ENCODE measurements at places on chromosomes 1 and 21.

- no peak for DNase-seq
Measured at GRCh38 chr1:111302374-111302773, 11.7 kb downstream of the CHIA start.

DNA sequence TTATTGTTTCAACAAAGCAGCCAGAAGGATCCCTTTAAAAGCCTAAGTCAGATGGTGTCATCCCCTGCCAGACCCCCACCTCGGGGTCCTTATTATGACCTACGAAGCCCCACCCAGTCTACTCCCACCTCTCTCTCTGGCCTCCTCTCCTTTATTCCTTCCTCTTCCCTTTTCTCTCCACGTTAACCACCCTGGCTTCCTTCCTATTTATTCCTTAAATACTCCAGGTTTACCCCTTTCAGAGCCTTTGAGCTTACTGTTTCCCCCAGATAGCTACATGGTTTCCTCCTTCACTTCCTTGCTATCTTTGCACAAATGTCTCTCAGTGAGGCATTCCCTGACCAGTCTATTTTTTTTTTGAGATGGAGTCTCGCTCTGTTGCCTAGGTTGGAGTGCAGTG, 12.0 kb upstream of the SLC9A1 start:
- no peak for DNase-seq

DNA sequence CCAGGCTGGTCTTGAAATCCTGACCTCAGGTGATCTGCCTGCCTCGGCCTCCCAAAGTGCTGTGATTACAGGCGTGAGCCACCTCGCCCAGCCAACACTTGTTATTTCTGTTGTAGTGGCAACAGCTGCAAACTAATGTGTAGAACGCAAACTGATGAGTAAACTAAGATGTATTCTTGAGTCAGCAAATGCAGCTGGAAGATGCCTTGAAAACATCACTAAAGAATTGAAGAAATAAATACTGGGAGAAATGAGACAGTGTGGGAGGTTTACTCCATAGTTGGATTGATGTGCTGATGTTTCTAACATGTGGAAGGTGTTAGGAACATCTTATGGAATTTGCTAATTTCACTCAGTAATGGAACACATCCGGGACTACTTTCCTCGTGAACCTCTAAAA, 61.3 kb upstream of the KCNE2 start:
- DNase-seq: no peak

GRCh38 chr1:160400646-160401486, 502 bp downstream of the VANGL2 start:
- DNase-seq: no peak

DNA sequence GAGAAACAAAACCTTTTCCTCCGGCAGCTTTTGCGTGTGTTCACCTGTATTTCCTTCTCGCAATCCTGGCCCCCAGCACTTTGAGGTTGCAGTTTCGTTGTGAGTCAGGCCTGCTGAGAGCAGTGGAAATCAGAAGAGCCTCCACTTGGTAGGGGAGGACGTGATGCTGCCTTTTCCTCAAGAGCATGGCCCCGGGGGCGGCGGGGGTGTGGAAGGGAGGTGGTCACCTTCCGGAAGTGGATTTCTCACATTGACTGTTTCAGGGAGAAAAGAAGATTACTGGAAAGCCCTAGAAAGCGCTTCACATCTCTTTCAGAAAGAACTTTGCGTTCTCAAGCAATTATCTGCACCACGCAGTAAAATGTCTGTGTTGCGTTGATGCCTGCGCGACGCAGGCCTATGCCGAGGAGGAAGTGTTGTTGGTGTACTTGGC, 12.2 kb upstream of the IL10 start:
- no peak for DNase-seq

DNA sequence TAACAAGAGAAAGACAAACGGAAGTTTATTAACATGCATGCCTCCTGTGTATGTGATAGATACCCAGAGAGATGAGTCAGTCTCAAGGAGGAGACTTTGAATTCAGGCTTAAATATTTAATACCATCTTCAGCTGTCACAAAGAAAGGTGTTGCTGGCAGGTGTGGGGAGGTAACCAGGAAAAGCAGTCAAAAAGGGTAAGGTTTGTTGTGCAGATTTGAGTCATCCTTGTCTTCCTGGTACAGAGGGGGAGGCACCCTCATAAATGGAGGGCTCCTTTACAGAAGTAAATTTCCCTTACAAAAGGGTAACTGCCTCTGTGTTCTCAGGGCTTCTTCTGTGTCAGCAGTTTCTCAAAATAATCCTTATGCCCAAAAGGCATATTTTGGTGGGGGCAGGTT, 75.2 kb upstream of the B3GALT5 start:
- no peak for DNase-seq

- no peak for DNase-seq
Measured at GRCh38 chr21:28308516-28308915, 684.2 kb downstream of the LTN1 start.

- no peak for DNase-seq
Measured at GRCh38 chr1:94385308-94385929, 32.8 kb upstream of the ABCD3 start.

- no peak for DNase-seq
Measured at GRCh38 chr1:66251546-66251945, 282.4 kb upstream of the SGIP1 start.

DNA sequence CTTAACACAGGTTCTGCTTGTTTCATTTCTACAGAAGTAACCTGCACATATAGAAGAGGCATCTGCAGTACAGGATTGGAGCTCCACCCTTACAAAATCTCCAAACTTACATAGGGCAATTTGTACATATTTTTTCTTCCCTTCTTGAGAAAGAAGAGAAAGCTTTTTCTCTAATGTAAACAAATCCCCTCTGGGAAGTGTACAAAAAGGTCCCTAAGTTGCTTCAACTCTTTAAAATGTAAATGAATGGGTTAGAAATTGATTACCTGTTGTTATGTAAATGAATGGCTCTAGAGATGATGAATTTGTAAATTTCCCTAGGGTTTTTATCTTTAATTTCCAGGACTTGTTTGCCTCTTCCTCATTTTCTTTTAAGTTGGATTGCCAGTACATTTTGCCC, 1183.7 kb downstream of the MRPL39 start:
- DNase-seq: no peak

DNA sequence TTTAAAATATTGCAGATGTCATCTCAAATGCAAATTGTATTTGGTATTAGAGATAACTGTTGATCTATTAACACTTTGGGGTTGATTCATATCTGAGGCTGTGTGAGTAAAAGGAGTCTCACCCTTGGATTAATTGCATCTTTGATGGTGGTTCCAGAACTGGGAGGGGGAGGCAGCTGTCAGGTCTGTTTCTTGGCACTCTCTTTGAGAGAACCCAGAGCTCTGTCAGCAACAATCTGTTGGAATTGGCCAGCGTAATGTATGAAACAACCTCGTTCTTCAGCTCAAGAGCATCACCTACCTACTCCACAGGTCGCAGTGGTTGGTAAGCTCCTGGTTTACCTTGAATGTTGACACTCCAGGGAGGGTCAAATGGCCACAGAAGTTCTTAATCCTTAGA, 424.1 kb downstream of the CAMTA1 start:
- no peak for DNase-seq

DNA sequence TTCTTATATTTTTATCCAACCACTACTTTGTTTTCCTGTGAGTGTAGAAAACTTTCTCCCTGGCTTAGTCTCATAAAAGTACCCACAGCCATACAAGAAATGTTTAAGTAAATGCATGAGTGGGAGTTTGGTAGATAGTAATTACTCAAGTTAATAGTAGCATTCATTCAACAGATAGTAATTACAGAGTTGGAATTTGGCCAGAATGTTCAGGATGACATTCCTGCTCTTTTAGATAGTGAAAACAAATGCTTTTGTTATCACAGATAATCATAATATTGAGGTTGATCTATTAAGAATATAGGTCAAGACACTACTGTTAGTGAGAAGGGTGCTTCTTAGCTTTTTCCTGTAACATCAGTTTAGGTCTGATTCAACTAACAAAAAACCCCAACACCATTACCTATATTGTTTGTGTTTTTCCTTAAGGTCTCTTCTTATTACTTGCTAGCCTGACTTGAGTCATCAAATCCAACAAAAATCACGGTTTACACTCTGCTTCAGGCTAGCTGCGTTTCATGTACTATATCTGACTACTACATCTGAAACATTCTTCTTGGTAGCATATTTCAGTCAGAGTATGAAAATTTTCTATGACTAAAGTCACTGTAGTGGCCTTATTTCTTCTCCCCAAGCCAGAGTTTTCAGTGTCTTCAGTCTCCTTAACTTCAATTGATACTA, 163.7 kb downstream of the HS2ST1 start:
- DNase-seq: no peak

- no peak for DNase-seq
Measured at GRCh38 chr1:19360843-19361610, 48.9 kb downstream of the SLC66A1 start.

GRCh38 chr21:20639026-20639425, 359.2 kb upstream of the NCAM2 start:
- no peak for DNase-seq

GRCh38 chr1:203281851-203282661, 23.3 kb upstream of the BTG2 start:
- DNase-seq: no peak

DNA sequence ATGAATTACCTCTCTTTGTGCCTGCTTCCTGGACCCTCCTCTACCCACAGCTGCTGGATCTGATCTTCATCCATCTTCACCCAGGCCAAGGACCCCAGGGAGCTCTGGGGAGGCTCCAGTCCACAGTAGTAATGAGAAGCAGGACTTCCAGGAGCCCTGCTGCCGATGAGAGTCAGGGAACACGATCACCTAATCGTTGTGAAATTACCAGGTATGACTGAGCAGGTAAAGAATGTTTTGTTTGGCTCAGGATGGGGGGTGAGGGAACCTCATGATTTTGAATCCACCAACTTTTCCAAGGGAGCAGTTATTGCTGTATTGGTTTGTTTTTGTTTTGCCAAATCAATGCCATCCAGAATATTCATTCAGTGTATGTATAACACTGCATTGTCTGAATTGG, 454.0 kb downstream of the PLPP3 start:
- DNase-seq: no peak

DNA sequence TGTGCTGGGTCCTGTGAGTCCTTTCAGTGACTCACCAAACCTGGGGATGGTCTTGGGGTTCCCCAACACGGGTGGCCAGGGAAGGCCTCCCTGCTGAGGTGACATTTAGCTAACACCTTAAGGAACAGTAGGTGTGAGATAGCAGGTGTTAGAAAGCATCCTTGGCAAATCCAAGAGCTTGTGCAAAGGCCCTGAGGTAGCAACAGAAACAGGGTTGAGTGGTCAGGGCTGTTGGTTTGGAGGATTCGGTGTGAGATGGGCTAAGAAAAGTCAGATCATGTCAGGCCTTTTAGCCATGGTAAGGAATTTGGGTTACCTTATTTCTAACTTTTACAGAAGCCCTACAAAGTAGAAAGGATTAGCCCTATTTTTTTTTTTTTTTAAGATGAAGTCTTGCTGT, 343.0 kb downstream of the CAMTA1 start:
- no peak for DNase-seq

DNA sequence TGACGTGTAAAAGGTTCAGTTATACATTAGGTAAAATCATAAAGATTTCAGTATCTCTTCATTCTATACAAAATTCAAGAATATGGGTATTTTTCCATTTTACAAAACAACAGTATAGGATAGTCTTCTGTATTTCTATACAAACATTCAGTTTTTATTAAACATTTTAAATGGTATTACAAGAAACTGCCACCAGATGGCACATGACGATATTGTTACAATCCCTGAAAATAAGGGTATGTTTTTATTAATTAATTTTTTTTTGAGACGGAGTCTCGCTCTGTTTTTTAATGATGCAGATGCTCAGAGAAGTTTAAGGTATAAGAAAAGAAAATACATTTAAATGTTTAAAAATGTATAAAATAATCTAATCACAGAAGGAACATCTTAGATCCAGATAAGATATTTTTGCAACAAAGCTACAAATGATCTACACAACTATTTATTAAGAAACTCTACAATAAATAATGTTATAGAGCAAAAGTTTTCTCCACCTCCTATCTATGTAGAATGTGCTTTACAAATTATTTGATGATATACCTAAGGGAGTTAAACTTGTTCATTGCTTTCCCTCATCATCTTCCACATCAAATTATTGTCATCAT, 23.5 kb upstream of the RSBN1 start:
- no peak for DNase-seq

DNA sequence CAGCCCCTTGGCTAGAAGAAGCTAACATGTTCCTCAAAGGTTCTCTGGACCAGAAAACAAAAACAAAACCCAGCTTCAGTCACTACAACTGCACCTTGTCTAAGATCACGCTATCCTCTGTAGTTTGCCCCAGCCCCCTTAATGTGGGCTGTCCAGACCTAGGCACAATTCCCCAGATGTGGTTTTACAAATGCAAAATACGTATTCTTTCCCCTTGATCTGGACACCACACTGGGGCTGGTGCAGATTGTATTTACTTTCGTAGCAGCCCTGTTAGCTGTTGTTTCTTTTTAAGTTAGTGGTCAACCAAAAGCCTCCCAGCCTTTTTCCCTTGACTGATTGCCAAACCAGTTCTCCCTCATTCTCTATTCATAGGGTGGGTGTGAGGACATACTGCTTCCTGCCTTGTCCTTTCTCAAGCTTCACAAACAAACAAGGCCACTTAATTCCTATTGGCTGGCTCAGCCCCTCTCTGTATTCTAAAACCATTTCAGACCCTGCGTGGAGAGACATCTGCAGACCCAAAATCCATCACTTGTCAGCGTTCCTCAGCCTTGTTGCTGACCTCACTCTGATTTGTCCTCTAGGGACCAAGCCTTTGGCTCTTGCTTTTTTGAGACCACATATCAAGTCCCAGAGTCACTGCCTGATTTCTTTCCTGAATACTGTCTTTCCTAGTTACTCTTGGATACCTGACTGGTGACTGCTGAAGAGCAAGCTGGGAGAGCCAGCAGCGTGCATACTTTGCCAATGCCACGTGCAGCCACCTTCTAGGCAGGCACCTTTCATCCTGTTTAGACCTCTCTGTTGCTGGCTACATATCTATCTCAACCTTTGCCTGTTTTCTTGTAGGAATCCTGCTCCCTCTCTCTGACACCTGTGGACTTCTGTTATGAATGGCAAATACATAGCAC, 96.4 kb upstream of the RAB3GAP2 start:
- DNase-seq: peak; percentile 34

DNA sequence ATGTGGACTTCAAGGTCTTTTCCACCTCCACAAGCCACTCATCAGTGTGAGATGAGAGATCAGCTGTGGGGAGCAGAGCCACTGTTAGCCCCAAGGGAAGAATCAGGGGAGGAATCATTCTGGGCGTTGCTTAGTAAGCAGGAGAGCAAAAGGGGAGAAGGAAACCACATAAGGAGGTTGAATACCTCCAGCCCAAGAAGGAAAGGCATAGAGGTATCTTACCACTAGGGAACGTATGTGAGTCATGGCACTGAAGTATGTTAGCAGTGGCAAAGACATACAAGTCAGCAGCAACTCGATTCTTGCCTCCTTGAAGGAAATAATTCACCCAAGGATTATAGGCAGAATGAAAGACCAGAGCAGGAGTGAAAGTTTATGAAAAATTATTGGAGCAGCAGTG, 31.6 kb upstream of the SLC5A9 start:
- DNase-seq: no peak

GRCh38 chr1:11802973-11803885, 2.5 kb downstream of the MTHFR start:
- DNase-seq: peak; percentile 99

- DNase-seq: no peak
Measured at GRCh38 chr1:225549821-225550220, 103.1 kb downstream of the ENAH start.
